Activated CD4-positive, CD25-positive, alpha-beta regulatory T cell treated with anti-CD3 and anti-CD28 coated beads, Interleukin-2, amount 50 U/mL, for 72 hours (primary cell): ENCODE measurements at places on chromosomes 5 and 9.

- no peak for DNase-seq
Observed at GRCh38 chr5:36152324-36153297, 700 bp downstream of the SKP2 start.

- no peak for DNase-seq
Observed at GRCh38 chr9:133741716-133742115, 3.6 kb upstream of the SARDH start.

- no peak for DNase-seq
Observed at GRCh38 chr5:10601246-10602030, 37.6 kb downstream of the ANKRD33B start.

DNA sequence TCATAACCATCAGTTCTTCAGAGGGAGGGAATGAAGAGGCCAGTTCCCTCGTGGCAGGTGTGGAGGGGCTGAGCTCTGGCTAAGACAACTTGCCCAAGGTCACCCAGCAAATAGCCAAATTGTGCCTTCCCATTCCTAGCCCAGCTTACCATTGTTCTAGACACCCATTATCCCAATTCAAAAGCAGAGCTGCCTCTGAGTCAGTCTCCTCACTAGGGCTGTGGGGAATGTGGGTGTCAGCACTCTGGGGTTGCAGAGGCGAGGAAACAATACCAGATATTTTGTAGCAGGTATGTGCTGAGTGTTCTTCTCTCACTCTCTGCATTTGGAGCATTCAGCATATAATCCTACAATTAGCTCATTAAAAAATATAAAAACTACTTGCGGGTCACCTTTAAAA, 270.8 kb downstream of the PSAT1 start:
- DNase-seq, result no peak

- DNase-seq, result no peak
Observed at GRCh38 chr9:133970581-133971058, 21.5 kb downstream of the VAV2 start.

DNA sequence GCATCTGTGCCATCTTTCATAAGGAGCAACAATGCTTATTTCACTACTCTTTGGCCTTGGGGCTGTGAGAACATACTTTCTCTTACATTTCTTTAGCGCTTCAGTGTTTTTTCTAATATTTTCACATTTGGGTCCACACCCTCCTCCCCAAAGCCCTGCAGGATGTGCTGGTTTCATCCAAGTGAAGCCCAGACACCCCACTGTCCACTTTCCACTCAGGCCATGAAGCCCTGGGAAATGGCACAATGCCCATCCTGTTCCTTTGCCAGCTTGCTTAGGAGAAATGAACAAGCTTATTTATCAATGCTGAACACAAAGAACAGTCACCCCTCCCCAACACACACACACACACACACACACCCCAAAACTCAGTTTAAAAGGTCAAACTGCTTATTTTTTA, 17.3 kb upstream of the TMOD1 start:
- DNase-seq, result no peak

GRCh38 chr9:125646217-125646616, 60.8 kb downstream of the MAPKAP1 start:
- DNase-seq, result no peak

GRCh38 chr5:132489871-132490483, 596 bp downstream of the IRF1 start:
- no peak for DNase-seq

GRCh38 chr9:134401391-134401790, 75.1 kb downstream of the RXRA start:
- DNase-seq, result no peak

- DNase-seq, result no peak
Observed at GRCh38 chr9:114033397-114034103, 44.5 kb downstream of the AMBP start.

GRCh38 chr9:6525326-6526045, 112.5 kb downstream of the UHRF2 start:
- no peak for DNase-seq

DNA sequence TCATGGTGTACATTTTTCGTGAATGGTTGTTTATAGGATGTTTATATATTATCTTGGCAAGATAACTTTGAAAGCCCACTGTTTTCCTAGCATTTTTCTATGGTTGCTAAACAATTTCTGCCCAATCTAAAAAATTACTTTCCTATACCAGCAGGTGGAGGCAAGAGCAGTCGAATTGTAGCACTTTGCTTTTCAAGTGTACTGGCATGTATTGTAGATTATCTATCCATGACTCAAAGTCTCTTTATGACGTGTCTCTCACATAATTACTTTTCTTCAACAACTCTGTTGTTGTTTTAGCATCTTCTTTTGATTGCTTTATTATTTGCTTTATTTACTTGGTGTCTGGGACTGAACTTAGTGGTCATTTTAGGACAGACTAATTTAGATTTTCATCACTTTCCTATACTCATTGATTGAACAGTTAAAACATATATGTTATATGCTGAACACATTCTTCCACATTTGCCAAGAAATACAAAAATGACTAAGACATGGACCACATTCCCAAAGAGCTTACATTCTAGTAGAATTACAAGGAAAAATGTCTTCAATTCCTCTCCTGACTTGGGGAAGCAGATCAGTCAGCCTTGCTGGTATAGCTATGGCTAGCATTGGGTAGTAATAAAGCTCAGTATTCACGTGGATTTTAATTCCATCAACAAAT, 20.7 kb downstream of the NLN start:
- DNase-seq, result no peak

- DNase-seq, result peak; percentile 14
Observed at GRCh38 chr9:93011114-93011513, 47.4 kb upstream of the SUSD3 start.

GRCh38 chr9:21030389-21031035, 928 bp downstream of the HACD4 start:
- no peak for DNase-seq

DNA sequence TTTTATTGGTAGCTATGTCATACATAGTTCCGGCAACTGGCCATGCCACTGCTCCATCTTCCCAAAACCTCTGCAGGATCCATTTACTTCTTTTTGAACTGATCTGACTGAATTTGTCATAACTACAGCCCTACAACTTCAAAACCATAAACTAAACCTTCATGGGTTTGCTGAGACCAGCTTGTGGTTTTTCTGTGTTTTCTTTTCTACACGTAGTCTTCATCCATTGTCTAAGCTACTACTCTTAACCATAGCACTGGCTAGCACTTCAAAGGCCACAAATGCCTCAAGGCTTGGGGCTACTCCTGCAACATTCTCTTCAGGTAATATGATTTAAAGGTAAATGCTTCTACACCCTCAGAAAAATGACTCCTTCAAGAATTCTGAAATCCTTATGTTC, 9.0 kb upstream of the KIF2A start:
- no peak for DNase-seq

- no peak for DNase-seq
Observed at GRCh38 chr5:65539827-65540226, 23.1 kb downstream of the CENPK start.

GRCh38 chr5:154002093-154002492, 36.6 kb downstream of the FAM114A2 start:
- DNase-seq, result no peak

GRCh38 chr9:36218011-36218410, 27.3 kb downstream of the CLTA start:
- DNase-seq, result no peak

GRCh38 chr5:103847060-103847459, 284.5 kb upstream of the NUDT12 start:
- DNase-seq, result no peak

DNA sequence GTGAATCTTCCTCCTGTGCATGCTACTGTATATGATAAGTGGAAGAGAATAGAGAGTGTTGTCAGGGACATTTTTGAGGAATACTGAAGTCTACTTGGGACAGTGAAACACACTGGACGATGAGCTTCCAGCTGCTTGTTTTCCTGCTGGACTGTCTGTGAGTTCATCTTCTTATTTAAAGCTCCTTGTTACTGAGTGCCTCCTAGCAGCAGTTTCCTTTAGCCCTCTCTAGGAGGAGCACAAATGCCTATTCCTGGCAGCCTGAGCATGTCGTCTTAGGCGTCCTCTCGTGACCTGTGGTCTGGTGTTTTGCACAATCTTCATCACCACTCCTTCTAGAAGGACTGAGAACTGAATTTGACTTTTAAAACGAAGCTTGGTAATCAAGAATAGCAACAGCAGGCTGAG, 43.8 kb downstream of the ANKRD33B start:
- DNase-seq, result no peak

DNA sequence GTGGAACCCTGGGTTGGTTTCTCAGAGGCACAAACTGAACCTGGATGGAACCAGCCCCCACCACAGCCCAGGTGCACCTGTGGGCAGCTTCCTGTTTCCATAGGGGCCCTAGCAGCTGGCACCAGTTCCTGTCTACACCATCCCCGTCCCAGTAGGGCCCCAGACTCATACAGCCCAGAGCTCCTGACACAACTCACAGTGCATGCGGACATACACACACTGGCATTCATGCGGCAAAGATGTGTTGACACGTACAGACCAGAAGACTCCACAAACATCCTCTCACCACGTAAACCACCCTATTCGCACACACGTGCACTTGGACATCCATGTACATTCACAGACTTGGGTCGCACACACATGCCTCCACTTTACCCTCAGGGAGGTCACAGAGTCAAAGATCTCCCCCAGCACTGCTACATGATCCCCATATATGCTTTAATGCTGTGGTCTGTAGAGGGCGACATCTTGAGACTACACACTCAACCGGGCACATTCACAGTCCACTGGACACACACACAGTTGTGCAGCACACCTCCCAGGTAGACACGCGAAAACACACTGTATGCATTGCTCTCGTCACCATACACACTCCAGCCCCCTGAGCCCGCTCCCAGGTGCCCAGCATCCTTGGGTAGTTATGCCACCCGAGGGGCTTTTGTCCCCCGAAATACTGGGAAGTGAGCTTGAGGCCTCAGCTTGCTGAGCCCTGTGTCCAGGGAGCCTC, 22.4 kb downstream of the CXXC5 start:
- DNase-seq, result no peak

DNA sequence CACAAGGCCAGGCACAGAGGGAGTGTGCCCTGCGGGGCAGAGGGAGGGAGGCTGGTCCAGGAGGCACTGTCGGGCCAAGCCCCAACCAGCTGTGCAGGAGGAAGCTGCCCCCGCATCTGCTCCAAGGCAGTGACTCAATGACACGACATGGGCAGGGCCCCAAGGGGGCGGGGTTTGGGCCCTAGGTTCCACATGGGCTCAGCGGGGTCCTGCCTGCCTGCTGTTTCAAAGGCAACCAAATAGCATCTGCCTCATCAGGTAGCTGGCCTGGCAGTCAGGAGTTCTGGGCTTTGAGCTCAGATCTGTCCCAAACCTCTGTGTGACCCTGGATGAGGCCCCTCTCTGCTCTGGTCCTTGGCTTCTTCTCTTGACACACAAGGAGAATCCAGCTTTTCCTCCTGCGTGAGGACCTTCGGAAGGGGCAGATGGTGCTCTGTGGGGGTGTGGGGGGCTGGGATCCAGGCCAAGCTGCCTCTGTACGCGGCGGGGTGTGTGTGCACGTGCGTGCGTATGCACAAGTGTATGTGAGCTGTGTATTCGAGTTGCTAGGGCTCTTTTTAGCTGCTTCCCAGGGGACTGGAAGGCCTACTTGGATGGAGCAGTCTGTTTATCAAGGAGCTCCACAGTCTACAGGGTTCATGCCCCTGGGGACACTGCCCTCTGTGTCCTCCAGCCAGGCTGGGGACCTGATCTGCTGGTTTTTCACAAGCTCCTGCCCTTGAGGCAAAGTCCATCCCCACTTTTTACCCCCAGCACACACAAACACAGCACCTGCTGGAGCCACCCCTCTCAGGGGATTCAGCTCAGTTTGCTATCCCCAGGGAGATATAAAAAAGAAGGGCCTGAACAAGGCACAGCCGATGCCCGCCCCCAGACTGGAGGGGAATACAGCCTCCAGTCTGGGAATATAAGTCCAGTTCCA, 138.9 kb downstream of the RGS3 start:
- no peak for DNase-seq

GRCh38 chr9:125049212-125050049, 93.9 kb downstream of the SCAI start:
- no peak for DNase-seq

DNA sequence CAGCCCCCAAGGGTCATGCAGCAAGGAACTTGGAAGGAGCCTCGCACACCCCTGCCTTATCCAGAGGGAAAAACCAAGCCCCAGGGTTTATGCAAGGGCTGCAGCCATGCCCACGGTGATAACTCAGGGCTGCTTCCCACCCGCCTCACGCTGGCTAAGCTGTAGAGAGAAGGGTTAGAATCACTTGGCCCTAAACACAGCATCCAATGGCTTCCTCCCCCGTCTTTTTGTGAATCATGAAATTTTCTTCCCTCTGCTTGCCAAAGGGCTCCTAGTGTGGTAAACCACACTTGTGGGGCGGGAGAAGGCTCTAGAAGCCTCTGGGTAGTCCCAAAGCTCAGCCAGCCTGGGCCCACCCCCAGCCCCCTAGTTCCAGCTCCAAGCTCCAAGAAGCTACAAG, 55.9 kb upstream of the ORM1 start:
- DNase-seq, result no peak

- no peak for DNase-seq
Observed at GRCh38 chr9:37990404-37991015, 78.5 kb downstream of the SHB start.

DNA sequence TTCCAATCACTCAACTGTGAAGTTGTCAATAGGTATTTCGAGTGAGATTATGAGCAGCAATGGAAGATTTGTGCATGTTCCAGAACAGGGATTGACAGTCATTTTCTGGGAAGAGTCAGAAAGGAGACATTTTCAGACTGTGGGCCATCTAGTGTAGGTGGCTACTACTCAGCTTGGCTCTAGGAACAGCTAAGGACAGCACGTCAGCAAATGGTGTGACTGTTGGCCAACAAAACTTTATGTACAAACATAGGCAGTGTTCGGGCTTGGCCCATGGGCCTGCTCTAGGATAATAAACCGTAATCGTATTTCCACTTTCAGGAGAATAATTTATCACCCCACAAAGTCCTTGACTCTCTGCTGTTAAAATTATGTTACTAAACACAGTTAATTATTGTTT, 143.6 kb downstream of the ADCY2 start:
- no peak for DNase-seq

DNA sequence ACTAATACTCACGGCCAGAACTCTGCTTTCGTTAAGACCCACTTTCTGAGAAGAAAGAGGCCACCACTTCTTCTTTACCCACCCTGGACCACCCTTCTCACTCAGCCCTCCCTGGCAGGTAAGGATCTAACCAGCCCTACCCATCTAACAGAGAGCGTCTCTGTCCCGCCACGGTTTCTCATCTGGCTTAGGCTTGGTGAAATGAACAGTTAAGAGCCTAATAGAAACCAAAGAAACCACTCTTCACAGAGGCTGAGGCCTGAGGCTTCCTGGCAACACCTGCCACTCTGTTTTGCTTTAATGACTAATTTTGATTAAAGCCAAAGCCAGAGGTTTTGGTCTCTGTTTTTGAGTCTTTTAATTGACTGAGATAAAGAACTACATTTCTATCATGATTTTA, 354.1 kb upstream of the SLC30A5 start:
- DNase-seq, result no peak

DNA sequence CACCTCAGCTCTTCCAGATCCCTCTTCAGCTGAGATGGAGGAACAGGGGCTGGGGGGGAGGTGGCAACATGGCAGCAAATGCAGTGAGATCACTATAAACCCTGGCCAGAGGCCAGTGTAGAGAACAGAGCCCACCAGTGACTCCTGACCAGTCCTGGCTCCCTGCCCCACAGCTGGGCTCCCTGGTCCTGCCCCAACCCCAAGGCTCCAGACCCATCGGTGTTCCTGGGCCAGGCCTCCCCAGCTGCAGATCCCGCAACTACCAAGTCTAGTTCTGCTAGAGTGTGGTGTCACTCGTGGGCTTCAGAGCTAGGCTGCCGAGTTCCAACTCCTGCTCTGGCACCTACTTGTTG, 16.8 kb downstream of the AKNA start:
- DNase-seq, result no peak
